Stimulated activated CD8-positive, alpha-beta memory T cell treated with anti-CD3 and anti-CD28 coated beads, Interleukin-15, amount 100 ng/mL, for 4 hours (primary cell): ENCODE measurements at places on chromosomes 7 and 10.

GRCh38 chr7:30068117-30068516 lies 39.9 kb downstream of the PLEKHA8 start:
- DNase-seq, result no peak

- DNase-seq, result no peak
Measured at GRCh38 chr7:35831208-35831607, 30.4 kb downstream of the SEPTIN7 start.

DNA sequence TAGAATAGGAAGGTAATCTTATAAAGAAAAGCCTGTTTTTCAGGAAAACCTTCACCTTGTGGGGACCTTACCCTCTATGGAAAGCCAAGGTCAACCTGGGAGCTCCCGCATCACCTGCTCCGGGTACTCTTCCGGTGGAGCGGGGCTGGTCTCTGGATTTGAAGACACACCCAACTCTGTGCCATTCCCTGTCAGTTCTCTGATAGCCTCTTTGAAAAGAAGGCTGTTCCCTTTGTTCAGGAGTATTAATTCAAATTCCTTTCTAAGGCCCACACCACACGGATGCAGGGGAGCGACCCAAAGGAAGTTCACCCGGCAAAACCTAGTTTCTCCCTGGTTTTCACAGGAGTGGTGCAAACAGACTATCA lies 10.7 kb downstream of the CTBP2 start:
- DNase-seq, result no peak

GRCh38 chr10:90642136-90642535 lies 215.7 kb downstream of the HTR7 start:
- no peak for DNase-seq

DNA sequence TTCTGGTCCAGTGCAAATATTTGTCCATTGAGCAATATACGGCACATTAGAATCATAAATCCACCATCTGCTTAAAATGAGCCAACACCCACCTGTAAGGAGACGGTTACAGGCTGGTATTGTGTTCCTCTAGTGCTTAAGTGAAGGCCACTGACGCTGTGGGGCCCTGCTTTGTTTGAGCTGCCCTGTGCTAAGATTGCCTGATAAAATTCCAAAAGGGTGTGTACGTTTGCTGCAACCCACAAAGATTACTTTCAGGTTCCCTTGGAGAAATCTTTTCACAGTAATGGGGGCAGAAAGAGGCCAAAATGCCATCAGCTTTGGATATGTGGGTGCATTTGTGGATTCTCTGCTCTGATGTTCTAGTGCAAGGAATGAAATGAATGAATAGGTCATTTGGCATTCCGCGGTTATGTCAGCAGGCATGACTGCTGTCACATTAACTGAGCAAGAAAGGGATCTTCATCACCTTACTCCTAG lies 34.4 kb downstream of the AGR3 start:
- no peak for DNase-seq

- no peak for DNase-seq
Measured at GRCh38 chr7:158140538-158141220, 446.9 kb downstream of the PTPRN2 start.

DNA sequence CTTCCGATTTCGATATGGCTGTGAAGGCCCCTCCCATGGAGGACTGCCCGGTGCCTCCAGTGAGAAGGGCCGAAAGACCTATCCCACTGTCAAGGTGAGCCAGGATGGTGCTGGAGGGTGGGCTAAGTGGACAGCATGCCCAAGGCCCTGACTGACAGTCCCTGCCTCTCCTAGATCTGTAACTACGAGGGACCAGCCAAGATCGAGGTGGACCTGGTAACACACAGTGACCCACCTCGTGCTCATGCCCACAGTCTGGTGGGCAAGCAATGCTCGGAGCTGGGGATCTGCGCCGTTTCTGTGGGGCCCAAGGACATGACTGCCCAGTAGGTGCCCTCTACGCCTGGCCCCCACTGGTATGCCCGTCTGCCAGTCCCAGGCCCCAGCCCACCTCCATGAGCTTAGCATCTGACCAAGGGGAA lies 1.2 kb downstream of the NFKB2 start:
- no peak for DNase-seq

- no peak for DNase-seq
Measured at GRCh38 chr10:89426230-89426868, 12.0 kb downstream of the IFIT5 start.

- DNase-seq, result no peak
Measured at GRCh38 chr10:98208925-98209324, 59.1 kb downstream of the LOXL4 start.

GRCh38 chr10:96972264-96972663 lies 140.2 kb downstream of the LCOR start:
- no peak for DNase-seq
